CD4-positive, alpha-beta memory T cell (primary cell): ENCODE measurements at places on chromosomes 5 and 9.
A peak's percentile ranks its signal among the peaks of the same experiment; 100 is the strongest.

- no peak for DNase-seq
Observed at GRCh38 chr5:71705421-71705820, 13.7 kb upstream of the CARTPT start.

GRCh38 chr5:178204182-178204934 is at the start of gene HNRNPAB:
HNRNPAB (plus strand) TSS chr5:178204533; CDS start chr5:178204838, 305 bp downstream.
- peak; percentile 95 for DNase-seq

GRCh38 chr5:34474573-34475021 is 181.5 kb upstream of the RAI14 start:
- peak; percentile 24 for DNase-seq

DNA sequence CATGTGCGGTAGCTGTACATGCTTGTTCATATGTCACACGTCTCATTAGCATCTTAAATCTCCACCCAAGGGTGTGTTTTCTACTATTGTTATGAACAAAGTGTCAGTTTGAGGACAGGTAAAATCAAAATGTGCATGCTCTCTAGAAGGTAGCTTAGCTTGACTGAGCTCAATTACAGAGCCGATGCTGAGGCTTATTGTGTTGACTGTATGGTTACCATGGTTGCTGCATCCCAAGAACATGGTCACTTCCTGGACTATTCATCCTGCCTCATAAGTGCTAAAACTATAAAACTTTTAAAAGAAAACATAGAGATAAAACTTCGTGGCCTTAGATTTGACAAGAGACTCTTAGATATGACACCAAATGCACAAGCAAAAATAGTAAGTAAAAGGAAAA is 426.1 kb upstream of the CTNND2 start:
- DNase-seq = no peak

GRCh38 chr5:168046163-168046562 is 245.3 kb upstream of the WWC1 start:
- no peak for DNase-seq

- no peak for DNase-seq
Observed at GRCh38 chr5:77851176-77852067, 75.3 kb upstream of the TBCA start.

GRCh38 chr5:13771011-13771571 is 173.4 kb downstream of the DNAH5 start:
- no peak for DNase-seq

- peak; percentile 14 for DNase-seq
Observed at GRCh38 chr5:14869668-14870164, 1.9 kb downstream of the ANKH start.

GRCh38 chr9:128254855-128255759 is 20.7 kb downstream of the GOLGA2 start:
- DNase-seq = peak; percentile 27

DNA sequence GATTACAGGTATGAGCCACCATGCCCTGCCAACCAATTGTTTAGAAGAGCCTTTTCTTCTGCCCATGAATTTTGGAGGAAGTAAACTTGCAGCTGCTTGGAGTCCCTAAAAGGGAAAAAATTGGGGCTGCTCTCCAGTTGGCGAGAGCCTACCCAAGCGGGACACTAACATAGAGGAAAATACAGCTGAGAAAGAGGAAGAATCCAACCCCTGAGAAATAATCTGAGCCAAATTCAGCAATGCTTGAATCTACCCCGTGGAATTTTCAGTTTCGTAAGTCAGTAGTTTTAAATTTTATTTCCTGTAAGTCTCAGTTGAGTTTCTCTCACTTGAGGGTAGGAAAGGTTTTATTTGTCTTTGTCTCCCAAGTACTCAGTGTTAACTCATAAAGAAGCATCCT is 30.4 kb upstream of the UBTD2 start:
- no peak for DNase-seq

GRCh38 chr9:126283799-126284465 is 42.7 kb upstream of the MVB12B start:
- DNase-seq = no peak

GRCh38 chr9:121296213-121297127 is 28.5 kb downstream of the GSN start:
- DNase-seq = no peak

DNA sequence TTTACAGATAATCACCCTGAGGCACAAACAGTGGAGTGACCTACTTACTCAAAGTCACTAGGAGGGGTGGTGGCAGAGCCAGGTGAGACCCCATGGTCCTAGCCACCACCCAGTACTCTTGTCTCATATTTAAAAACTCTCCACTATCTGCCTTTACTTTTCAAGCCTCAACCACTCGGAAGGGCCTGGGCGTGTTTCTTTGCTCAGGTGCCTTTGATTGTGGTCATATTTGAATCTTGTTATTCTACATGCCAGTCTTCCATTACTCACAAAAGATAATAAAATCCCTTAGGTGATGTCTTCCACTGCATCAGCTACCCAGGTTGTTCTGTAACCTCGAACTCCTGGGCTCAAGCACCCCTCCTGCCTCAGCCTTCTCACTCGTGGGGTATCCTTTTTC is 20.7 kb upstream of the TRIM36 start:
- DNase-seq = no peak
